Spinal cord (tissue), 10 donors: ENCODE measurements at places on chromosomes 12 and 14.

DNA sequence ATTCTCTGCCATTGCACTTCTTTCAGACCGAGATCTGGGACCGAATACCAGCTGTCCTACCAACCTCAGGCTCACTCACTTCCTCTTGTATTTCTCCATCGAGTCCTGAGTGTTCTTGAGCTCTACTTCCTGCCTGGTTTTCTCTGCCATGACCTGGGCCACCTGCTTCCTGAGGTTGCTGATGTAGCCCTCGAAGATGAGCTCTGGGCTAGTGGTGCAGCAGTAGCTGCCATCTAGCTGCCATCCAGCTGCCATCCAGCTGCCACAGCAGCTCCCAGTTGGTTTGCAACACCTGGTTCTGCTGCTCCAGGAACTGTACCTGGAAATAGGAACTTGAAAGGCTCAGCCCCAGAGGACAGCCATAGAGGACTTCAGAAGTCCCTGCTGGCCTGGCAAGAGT is 15.0 kb upstream of the KRT73 start:
- no peak overlapping the region for H3K4me3 ChIP-seq
- H3K27ac ChIP-seq, result no peak overlapping the region
- no peak for DNase-seq
- H3K27me3 ChIP-seq, result no peaks in the 10 kb centered on the region
- H3K36me3 ChIP-seq, result no peaks in the 10 kb centered on the region
- H3K4me1 ChIP-seq, result peaks cover 11% of the 10 kb centered on the region

DNA sequence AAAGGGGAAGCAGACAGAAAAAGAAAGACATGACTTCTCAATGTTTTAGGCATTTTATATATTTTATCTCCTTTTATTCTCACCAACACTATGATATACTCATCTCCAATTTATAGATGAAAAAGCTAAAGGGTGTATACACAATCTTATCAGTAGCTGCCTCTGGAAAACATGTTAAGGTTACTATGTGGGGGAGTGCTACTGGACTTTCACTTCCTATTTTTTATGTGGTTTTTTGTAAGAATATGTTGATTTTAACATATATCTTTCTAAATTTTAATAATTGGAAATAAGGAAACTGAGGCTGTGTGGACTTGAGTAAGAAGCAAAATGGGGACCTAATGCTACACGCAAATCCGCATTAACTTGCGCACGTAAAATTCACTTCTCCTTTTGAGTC is 99.6 kb upstream of the PDE3A start:
- no peaks in the 10 kb centered on the region for H3K36me3 ChIP-seq
- H3K27me3 ChIP-seq, result no peaks in the 10 kb centered on the region
- no peak for DNase-seq
- no peaks in the 10 kb centered on the region for H3K4me1 ChIP-seq

GRCh38 chr12:80226576-80226975 is 127.2 kb downstream of the OTOGL start:
- H3K27me3 ChIP-seq, result no peaks in the 10 kb centered on the region
- H3K4me1 ChIP-seq, result no peaks in the 10 kb centered on the region
- no peaks in the 10 kb centered on the region for H3K36me3 ChIP-seq
- H3K27ac ChIP-seq, result no peak overlapping the region
- no peak for DNase-seq
- no peak overlapping the region for H3K4me3 ChIP-seq

- H3K27ac ChIP-seq, result no peak overlapping the region
- H3K27me3 ChIP-seq, result peaks cover 63% of the 10 kb centered on the region
- DNase-seq, result no peak
- H3K4me1 ChIP-seq, result peaks cover 22% of the 10 kb centered on the region
- no peak overlapping the region for H3K4me3 ChIP-seq
These were observed 59.0 kb upstream of the EIF5 start for GRCh38 chr14:103275000-103275399.

DNA sequence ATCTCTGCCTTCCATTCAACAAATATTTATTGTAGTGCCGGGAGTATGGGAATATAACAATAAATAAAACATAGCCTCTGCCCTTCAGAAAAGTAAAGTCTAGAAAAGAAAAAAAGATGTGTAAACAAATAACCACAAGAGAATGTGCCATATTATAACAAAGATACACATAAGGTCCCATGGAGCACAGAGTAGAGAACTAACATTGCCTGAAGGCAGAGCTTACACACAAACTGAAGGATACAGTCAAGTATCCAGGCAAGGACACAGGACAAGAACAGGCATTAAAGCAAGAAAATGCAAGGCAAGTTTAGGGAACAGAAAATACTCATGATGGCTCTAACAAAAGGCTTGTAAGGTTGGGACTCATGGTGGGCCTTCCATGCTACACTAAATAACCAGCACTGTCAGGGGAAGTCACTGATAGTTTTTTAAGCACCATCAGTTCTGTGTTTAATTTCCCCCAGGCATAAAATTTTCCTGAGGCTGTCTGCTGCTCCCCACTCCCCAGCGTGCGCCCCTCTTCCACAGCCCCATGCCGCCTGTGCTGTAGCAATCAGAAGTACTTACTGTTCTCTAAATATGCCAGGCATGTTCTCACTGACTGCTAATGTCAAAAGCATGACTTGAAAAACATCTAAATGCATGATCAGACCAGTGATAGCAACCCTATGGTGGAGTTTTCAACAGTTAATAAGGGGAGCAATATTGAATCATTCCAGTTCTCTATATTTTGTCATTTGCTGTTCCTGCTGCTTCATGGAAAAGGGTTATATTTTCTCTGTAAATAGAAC is 77.8 kb downstream of the ANKS1B start:
- DNase-seq, result no peak
- H3K27ac ChIP-seq, result no peak overlapping the region
- H3K4me3 ChIP-seq, result no peak overlapping the region
- no peaks in the 10 kb centered on the region for H3K4me1 ChIP-seq
- no peaks in the 10 kb centered on the region for H3K36me3 ChIP-seq

DNA sequence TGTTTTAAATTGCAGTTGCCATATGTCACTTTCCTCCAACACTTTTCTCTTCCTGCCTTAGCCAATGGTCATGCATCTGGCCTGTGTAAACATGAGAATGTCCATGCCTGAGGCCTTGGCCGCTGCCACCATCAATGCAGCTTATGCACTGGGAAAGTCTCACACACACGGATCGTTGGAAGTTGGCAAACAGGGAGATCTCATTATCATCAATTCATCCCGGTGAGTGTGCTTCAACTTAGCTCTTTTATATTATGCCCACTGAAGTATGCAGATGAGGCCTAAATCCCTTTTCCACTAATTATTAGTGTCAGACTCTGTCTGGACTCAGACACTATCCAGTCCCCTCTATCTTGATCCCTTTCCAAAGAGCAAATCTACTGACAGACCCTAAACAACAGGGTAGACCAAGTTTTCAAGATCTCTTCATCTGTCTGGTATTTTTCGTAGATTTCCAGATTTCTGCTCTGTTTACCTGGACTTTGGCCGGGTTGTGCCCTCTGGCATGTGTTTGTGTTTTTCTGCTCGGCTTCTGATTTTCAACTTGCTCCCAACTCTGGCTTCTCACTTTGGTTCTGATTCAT is 23.2 kb downstream of the AMDHD1 start:
- H3K27ac ChIP-seq, result no peak overlapping the region
- no peak overlapping the region for H3K4me3 ChIP-seq
- DNase-seq, result no peak
- no peaks in the 10 kb centered on the region for H3K27me3 ChIP-seq
- H3K4me1 ChIP-seq, result no peaks in the 10 kb centered on the region
